Fibroblast of lung (primary cell): ENCODE measurements at places on chromosomes 16 and 17. TPM values are rescaled to one million over a fixed set of nuclear protein-coding genes. Genes with fewer than 3 reads are reported as not detected.

The LITAFD gene
- total RNA-seq, result not detected in 2 replicates

The HOXB7 gene
- 6.4 and 7.4 TPM in 2 replicates for total RNA-seq

The RPL27 gene
- 902 and 1,145 TPM in 2 replicates for total RNA-seq

The KRT24 gene
- total RNA-seq, result not detected in 2 replicates
